Renal pelvis (tissue), 12 donors: ENCODE measurements at places on chromosomes 7 and 10. TPM values are rescaled to one million over a fixed set of nuclear protein-coding genes. Genes with fewer than 3 reads are reported as not detected.

DNA sequence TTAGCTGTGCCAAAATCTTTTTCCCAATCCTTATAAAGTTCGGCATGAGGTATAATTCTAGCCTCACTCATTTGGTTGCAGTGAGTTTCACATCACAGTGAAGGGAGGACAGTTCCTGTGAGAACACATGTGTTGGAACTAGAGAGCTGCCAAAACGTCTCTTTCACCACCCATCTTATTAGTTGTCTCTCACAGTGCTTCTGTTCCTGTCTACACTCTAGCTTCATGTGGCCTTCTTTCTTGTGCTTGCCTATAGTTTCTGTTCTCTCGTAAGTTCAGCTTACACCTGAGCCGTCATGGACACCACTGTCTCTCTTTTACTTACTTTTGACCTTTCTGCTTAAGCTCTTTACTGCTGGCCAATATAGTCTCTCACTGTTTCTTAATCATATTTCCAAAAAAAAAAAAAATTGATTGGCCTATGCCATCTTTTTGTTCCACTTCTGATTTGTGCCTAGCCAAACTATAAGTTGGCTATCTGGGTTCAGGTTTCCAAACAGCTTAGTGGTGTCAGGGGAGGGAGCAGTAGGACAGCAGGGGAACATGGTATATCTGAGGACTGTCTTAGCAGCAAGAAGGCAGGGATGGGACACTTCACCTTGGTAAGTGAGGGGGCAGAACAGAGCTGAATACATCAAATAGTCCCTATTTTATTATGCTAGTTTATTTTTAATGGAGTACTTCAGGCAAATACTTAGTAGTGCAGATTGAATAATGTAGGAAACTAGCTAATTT is 38.0 kb downstream of the ZNRF2 start:
- DNase-seq, result no peak

DNA sequence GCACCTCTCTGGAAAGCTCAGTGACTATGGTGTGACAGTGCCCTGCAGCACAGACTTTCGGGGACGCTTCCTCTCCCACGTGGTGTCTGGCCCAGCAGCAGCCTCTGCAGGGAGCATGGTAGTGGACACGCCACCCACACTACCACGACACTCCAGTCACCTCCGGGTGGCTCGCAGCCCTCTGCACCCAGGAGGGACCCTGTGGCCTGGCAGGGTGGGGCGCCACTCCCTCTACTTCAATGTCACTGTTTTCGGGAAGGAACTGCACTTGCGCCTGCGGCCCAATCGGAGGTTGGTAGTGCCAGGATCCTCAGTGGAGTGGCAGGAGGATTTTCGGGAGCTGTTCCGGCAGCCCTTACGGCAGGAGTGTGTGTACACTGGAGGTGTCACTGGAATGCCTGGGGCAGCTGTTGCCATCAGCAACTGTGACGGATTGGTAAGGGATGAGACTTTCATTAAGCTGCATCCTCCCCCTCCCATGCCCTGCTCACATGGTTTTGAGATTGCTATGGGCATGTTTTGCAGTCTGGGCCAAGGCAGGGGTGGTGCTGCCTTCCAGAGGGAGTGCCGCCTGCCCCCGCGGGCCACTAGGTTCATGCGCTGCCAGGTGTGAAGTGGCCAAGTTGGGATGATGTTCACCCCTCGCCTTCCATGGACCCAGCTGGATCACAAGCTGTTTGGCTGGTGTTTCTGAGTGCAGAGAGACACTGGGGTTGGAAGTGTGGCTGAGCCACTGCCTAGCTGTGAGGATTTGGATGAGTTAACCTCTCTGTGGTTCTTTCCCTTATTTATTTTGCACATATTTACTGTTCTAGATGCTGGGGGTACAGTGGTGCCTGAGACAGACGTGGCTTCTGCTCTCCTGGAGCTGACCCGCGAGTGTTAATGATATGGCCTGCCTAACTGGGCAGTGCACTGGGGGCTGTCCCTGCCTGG is 2.5 kb downstream of the ADAMTS14 start:
- DNase-seq, result no peak

- no peak for DNase-seq
These were observed 84.0 kb downstream of the VPS41 start for GRCh38 chr7:38824948-38825347.

DNA sequence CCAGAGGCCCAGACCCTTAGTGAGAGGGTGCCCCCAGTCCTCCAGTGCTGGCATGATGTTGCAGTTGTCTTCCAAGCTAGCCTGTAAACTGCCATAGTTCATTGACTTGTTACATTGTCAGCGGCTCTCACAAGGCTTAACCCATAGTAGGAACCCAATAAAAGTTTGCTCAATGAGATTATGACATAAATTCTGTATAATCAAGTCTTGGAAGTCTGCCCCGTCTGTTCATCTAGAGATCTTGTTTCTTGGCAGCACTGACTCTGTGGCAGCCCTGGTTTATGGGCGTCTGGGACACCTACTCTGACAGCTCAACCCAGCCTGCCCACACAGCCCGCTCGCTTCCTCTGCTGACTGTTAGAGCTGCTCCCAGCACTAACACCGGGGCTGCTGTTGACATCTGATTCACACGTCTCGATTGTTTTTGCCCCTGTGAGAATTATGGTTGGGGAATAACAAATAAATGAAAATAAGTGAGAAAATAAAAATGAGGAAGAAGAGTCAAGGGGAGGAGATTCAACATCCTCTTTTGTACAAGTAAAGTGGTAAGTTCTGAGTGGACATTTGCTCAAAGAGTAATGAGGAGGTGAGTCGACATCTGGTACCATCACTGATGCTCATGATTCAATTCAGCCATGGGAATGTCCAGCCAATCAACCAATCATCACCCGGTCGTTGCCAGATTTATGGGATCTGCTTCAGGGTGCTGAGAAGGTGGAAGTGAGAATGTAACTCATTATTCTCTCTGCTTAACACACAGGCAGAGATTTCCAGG is 160.8 kb downstream of the SPAG6 start:
- no peak for DNase-seq

DNA sequence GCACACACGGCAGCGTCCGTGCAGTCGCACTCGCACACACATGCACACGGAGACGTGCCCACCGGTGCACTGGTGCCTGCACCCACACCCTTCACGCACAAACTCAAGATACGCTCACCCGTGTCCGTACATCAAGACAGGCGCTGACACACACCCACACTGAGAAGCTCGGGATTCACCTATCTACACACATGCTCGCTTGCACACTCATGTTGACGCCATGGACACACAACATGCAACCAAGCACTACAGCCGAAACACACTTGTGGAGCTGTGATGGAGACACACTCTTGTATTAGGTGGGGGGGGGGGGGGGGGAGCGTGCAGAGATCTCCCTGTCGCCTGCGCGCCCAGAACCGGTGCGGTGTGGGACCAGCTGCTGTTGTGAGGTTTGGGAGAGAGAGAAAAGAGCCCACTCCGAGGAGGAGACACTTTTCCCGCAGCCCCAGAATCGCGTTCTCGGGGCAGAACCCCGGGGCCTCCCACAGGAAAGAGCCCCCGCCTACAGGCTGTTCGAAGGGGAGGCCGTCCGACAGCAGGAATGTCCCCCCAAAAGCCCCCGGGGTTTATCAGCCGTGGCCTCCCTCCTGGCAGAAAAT is 605 bp upstream of the NFKB2 start:
- no peak for DNase-seq

The SLC18A3 gene
- not detected for polyA plus RNA-seq

DNA sequence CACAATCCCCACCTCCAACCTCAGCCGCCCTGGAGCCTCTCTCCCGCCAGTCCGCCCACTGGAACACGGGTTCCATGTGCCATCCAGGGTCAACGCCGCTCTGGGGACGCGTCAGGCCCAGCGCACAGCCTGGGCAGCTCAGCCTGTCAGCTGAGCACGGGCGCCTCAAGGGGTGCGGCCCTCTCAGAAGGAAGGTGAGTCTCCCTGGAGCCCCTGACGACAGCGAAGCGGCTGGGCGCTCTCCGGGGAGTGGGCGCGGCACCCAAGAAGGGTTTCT is 1.2 kb upstream of the SLC18A3 start:
- DNase-seq, result no peak

- no peak for DNase-seq
These were observed 27.1 kb downstream of the KLF6 start for GRCh38 chr10:3757638-3758490.

GRCh38 chr10:58704671-58705141 is 192.0 kb downstream of the BICC1 start:
- no peak for DNase-seq

DNA sequence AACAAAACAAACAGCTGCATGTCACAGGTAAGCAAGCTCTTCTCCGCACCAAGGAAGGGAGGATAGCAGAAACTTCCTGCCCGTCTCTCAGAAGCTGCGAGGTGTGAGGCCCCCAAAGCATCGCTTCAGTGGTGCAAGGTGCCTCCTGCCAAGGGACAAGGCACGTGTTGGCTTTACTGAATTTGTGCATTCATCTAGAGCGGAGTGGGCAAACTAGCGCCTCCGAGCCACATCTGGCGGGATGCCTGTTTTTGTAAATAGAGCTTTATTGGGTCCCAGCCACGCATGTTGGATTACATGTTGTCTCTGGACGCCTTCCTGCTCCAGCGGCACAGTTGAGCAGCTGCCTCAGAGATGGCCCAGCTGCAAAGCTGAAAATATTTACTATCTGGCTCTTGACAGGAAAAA is 27.7 kb downstream of the PHYH start:
- peak; percentile 72 for DNase-seq

The FAM171A1 gene
- polyA plus RNA-seq, result 94.4 TPM

The GHRHR gene
- 0.11 TPM for polyA plus RNA-seq

The STRIP2 gene
- polyA plus RNA-seq, result 5.2 TPM

- DNase-seq, result no peak
These were observed 93.4 kb downstream of the PTPRZ1 start for GRCh38 chr7:121966276-121966934.

GRCh38 chr7:49001610-49002033 is 77.3 kb downstream of the CDC14C start:
- peak; percentile 23 for DNase-seq

- no peak for DNase-seq
These were observed 887.1 kb upstream of the GHITM start for GRCh38 chr10:83252169-83252568.

The GLI3 gene
- polyA plus RNA-seq, result 13.3 TPM

GRCh38 chr10:121027371-121027770 is 176.2 kb downstream of the WDR11 start:
- DNase-seq, result peak; percentile 45

The IFIT3 gene
- 14.8 TPM for polyA plus RNA-seq

- DNase-seq, result no peak
These were observed 176.3 kb upstream of the LRGUK start for GRCh38 chr7:133950855-133951254.

The GRID2IP gene
- polyA plus RNA-seq, result 1.3 TPM

- no peak for DNase-seq
These were observed 43.4 kb downstream of the DNMBP start for GRCh38 chr10:99966306-99966705.

The CUTC gene
- 25.2 TPM for polyA plus RNA-seq

DNA sequence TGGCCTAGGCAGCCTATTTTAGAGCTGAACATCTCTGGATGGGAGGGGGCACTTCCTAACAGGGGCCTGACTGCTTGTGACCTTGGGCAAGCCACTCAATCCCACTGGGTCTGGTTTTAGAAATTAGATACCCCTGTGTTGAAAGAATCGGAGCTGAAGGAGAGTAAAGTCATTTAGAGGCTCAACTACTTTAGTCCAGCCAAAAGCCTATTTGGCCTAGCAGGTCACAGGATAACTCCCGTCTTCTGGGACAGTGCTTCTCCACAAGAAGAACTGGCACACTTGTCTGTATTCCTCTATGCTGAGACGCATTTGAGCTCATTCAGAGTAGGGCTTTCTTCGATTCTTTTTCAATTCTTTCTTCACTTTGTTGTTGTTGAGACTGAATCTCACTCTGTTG is 224.2 kb downstream of the CHCHD3 start:
- no peak for DNase-seq

The ITGA8 gene
- polyA plus RNA-seq, result 46.1 TPM

The PLXNA4 gene
- polyA plus RNA-seq, result 14.2 TPM

GRCh38 chr10:102231357-102232318 is 5.5 kb downstream of the ELOVL3 start:
- no peak for DNase-seq

DNA sequence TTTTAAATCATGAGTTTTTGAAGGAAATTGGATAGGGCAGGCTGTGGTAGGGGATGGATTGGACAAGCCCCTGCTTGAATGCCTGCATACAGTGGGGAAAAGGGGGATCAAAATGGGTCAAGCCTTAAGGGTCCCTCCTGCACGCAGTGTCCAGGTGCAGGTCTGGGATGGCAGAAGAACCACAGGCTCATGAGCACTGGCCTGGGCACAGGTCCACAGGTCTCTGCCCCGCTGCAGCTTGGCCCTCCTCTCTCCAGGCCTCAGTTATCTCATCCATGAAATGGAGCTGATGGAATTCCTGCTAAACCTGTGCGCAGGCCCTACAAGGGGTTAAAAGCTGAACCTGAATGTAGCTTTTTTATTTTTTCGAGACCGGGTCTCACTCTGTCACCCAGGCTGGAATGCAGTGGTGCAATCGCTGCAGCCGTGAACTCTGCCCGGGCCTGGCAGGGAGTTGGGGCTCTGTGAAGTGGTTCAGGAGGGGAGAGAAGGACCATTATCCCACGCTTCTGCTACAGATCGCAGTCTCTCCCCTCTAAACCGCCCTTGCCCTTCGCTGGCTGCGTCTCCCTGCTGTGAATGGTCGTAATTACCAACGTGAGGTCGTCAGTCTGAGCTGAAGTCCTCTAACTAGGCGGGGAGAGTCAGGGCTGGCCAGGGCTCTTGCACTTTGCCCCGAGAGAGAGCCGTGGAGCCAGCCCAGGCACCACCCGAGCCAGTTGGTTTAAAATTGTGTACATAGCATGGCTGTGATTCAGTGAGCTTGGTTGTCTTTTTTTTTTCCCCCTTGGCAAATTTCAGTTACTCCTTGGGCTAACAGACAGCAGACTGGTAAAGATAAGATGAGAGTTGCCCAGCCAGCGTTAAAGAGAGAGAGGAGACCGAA is 77.5 kb upstream of the GTF2I start:
- DNase-seq, result peak; percentile 33

The NKX1-2 gene
- not detected for polyA plus RNA-seq
